ENCODE measurements at places on chromosomes 6 and 20. TPM values are rescaled to one million over a fixed set of nuclear protein-coding genes. Genes with fewer than 3 reads are reported as not detected.

- no peak for DNase-seq
Measured at GRCh38 chr6:7976485-7977056, 66.0 kb upstream of the TXNDC5 start.

The DHX16 gene
- total RNA-seq, result 36.8 TPM

The SLC17A2 gene
- total RNA-seq, result not detected

DNA sequence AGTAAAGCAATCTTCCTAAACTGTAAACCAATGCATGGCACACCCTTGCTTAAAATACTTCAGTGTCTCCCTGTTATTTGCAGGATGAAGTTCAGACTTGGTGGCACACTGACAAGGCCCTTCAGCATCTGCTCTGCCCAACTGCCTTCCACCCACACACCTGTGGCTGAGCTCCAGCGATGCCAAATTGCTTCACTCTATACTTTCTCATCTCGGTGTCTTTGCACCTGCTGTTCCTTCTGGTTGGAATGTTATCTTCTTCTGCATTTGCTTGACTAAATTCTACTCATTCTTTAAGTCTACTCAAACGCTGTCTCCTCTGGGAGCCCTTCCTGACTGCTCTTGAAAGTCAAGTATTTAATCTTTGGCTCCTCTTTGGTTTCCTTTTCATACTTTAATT is 100.1 kb upstream of the SUPT3H start:
- no peak for DNase-seq

The HRH3 gene
- total RNA-seq, result not detected

DNA sequence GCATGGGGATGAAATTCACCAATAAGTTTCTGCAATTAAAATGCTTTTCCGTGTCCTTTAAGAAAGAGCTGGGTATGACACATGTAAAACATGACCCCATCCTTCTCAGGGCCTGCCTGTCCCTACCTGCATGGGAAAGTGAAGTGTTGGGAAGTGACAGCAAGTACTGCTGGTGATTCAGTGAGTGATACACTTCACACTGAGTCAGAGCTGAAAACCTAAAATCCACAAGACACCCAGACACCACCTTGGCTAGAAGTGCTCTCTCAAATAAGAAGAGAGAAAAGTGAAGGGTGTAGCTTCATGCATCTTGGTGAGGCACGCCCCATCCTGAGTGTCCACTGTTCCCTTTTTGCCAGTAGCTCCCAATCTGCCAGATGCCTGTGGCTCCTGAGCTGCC is 3.3 kb downstream of the RAB22A start:
- DNase-seq, result no peak

DNA sequence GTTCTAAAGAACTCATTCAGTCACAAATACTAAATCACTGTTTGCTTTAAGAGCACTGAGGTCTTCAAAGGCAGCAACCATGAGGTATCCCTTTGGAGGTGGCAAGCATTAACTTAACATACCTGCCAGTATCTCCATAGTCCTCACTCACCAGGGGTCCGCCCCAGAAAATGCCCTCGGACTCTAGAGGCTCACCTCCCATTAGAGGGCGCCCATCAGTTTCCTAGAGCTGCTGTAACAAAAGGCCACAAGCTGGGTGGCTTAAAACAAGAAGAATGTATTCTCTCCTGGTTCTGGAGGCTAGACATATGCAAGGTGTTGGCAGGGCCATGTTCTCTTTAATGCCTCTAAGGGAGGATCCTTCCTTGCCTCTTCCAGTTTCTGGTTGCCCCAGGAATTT is 12.0 kb upstream of the RNGTT start:
- no peak for DNase-seq

The ROMO1 gene
- 862 TPM for total RNA-seq

GRCh38 chr6:119476554-119476953 is 127.0 kb upstream of the MAN1A1 start:
- DNase-seq, result no peak

The RBCK1 gene
- total RNA-seq, result 106 TPM

DNA sequence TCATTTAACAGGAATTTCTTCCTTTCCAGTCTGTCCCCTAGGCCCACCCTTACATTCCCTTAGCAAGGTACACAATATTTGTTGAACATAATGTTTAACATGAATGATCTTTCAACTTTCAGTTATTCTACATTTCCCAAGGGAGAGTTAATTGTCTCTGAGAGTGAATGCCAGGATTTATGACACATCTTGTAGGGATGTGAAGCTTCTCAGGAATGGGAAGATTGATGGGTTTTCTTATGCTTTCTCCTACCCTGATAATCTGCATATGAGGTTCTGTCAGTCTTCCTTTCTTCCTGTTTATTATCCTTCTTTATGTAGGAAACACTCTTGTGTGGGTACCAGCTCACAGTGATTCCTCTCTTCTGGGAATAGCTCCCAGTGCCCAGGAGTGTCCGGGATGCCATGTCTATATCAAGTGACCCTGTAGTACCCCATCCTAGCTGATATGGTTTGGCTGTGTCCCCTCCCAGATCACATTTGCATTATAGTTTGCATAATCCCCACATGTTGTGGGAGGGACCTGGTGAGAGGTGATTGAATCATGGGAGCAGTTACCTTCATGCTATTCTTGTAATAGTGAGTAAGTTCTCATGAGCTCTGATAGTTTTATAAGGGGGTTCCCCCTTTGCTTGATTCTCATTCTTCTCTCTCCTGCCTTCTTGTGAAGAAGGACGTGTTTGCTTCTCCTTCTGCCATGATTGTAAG is 7.1 kb upstream of the FYN start:
- peak; percentile 31 for DNase-seq

DNA sequence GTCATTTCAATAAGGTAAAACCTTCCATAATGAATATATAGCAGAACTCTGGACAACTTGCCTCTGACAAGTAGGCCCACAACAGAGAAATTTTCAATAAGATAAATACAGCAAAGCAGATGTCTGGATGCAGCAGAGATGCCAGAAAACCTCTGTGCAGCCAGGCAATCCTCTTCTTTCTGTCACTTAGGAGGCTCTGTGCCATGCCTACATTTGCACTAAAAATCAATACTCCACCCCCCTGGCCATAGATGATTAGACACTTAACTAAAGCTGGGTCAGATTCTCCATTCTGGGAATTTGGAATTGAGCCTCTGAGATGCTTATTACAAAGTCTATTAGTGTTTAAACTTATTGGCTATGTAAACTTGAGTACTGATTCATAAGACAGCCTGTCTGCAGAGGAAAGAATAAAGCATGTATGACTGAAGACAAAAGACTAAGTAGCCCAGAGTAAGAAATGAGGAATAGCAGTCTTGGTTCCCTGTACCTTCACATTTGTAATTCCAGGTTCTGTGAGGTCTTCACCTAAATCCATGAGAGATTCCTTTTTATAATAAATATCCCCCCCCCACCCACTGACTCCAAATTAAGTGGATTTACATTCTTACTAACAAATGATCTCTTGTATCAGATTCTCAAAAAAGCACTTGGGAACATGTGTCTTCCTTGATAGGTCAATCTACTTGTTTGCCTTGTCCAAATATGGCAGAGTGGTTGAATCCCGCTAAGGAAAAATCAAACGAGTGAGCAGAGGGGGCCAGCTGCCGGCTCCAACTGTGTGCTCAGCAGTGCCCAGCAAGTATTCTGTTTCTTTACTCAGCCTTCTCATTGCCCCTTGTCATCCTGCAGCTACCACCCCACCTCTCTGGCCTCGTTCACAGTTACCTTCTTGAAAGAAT is 20.4 kb downstream of the MAN1A1 start:
- no peak for DNase-seq

The DEFB129 gene
- total RNA-seq, result not detected

The PRDM13 gene
- total RNA-seq, result not detected

DNA sequence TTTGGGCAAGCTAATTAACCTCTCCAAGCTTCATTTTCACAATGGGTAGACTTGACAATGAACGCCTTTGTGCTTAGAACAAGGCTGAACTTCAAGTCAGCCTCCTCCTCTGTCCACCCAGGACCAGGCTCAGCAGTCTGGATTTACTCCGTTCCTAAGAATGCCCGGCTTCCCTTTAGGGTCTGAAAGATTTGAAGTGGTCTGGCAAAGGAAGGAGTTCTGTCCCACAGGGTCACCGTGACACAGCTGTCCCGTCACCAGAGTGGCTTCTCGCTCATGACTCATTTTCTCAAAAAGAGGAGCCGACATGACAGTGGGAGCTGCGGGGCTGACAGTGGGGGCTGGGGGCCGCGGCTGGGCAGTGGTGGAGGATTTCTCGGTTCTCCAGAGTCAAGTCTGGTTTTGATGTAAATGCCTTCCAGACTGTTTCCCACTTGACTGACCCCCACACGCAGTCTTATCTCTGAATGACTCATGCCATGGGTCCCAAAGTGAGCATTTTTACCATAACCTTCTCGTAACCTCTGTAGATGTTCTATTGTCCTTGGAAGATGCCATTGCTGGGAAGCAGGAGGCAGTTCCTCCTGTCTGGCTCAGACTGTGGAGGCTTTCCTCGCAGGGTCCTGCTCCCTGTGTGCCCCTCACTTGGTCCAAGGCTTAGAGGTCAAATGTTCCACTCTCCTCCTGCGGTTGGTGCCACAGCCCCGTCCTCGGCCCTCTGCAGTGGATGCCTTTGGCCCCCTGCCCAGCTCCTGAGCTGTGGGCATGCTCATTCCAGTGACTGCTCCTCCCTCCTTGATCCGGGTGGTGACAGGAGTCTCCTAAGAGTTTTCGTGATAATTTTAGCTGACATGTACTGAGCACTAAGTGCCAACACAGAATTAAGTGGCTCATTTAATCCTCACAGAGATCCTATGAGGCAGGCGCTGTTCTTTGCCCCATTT is 253.1 kb downstream of the FNDC1 start:
- DNase-seq, result peak; percentile 91

DNA sequence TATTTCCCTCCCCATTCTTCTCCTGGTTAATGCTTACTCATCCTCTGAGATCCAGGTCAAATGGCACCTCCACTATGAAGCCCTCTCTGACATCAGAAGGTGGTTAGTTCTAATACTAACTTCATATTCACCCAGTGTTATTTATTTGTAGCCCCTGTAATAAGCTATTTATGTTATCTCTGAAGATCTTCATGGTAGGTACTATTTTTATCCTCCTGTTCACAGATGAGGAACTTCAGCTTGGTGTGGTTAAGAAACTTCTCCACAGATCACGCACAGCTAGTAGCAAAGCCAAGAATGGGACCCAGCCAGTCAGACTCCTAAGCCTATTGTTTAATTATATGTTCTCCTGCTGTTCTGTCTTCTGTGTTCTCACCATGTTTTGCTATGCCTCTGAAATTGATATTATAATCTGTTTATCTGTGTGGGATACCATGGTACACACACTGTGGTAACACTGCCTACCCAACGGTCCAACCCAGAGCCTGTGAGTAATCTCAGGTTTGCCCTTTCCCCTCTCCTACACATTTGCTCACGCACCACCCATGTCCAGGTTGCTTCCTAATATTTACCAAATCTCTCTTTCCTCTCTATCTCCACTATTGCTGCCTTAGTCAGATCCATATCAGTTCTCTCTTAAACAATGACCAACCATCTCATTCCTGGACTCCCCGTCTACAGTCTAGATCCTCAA is 98.4 kb downstream of the IPCEF1 start:
- peak; percentile 26 for DNase-seq

GRCh38 chr6:6557886-6558285 is 30.6 kb upstream of the LY86 start:
- DNase-seq, result no peak

The UST gene
- 5.7 TPM for total RNA-seq

DNA sequence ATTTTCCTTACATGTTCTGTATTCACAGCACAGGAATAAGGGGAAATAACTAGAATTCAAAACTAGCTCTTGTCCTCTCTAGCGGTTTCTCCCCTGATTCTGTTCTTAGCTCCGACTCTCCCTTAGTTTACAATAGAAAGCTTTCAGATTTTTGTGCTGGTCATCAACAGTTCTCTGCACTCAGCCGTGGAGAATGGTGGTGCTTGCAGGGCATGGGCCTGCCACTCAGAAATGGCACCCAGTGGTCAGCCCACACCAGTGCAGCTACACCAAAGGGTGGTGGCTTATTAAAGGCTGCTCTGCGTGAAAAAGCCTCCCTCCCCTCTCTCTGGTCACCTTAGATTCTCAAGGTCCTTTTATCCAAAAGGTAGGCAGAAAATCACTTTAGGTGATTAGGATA is 123.5 kb downstream of the SASH1 start:
- no peak for DNase-seq
